ENCODE measurements at places on chromosomes 4 and X.

DNA sequence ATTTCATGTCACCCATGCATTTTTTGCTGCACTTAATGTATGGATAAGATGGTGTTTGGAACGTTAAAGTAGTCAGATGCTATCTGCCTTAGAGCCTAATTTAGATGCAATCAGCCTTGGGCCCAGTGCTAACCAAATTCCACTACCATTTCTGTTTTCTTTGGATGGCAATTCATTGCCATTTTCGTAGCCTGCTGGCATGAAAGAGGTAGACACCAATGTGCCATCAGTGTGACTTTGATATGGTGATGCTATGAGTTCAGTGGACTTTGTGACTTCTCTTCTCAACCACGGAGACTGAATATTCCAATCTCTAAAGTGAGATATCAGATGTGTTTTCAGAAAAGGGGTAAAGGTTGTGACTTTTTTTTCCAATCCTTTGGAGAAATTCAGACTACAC is 1.5 kb downstream of the ETFDH start:
- no peak for DNase-seq

- DNase-seq = no peak
Observed at GRCh38 chr4:36386691-36387090, 105.3 kb downstream of the DTHD1 start.

DNA sequence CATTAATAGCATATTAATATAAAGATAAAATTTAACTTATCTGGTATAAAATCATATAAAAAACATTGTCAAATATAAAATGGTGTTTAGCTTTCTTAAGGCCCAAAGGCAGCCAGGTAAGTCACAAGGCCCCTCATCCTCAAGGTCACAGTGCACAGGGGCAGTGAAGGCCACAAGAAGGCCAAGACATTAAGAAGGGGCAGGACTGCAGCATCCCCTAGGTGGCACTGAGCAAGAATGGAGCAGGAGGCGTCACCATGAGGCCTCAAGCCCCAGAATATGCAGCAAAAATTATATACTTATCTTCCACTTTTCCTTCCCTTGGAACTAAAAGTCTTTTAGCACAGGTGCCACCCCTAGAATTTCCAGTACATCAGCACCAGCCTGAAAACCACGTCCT is 49.5 kb upstream of the MAGEA8 start:
- no peak for DNase-seq

GRCh38 chrX:1788300-1788911 is 173.5 kb downstream of the ASMT start:
- no peak for DNase-seq

- no peak for DNase-seq
Observed at GRCh38 chr4:147981305-147981704, 249.4 kb downstream of the ARHGAP10 start.

- no peak for DNase-seq
Observed at GRCh38 chr4:118357601-118358000, 4.8 kb upstream of the PRSS12 start.

DNA sequence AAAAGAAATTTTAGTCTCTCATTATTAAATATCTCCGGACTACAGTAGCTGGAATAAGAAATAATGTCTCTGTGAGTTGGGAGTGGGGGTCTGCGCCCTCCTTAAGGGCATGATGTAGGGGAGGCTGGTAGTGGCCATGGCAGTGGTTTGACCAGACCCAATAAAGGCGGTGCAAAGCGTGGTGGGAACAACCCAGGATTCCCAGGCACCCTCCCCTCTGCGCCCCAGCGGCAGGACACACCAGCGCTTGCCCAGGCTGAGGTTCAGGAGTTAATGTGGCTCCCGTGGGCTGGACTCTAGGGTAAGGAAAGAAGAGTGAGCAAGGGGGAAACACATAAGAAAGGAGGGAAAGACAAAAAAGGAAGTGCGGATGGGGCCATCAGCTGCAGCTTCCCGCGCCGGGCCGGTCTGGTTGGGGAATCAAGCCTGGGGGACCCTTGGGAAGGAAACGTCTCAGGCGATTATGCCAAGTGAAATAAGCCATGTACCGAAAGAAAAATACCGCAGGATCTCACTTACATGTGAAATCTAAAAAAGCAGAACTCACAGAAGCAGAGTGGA is 157.5 kb upstream of the SMIM31 start:
- no peak for DNase-seq

DNA sequence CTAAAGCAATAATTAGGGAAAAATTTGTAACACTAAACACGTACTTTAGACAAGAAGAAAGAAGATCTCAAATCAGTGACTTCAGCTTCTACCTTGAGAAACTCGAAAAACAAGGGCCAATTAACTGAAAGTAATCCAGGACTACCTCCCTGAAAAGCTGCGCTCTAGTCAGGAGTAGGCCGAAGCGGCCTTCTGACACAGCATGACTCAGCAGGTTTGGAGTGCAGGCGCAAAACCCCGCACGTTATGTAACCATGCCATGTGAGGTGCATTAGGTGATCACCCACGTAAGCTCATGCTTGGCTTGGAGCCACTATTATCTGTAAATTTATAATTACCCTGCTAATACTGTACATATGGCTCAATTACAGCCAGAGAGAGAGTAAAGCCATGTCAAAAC is 52.8 kb upstream of the CCDC149 start:
- DNase-seq = no peak

Data from suprapubic skin (tissue), 4 donors.